ENCODE measurements at places on chromosomes 4 and X.
A peak's percentile ranks its signal among the peaks of the same experiment; 100 is the strongest.

GRCh38 chrX:7286168-7286837, 138.3 kb upstream of the PUDP start:
- no peak for DNase-seq

- no peak for DNase-seq
These were observed 427.3 kb upstream of the FTHL17 start for GRCh38 chrX:31499109-31499508.

DNA sequence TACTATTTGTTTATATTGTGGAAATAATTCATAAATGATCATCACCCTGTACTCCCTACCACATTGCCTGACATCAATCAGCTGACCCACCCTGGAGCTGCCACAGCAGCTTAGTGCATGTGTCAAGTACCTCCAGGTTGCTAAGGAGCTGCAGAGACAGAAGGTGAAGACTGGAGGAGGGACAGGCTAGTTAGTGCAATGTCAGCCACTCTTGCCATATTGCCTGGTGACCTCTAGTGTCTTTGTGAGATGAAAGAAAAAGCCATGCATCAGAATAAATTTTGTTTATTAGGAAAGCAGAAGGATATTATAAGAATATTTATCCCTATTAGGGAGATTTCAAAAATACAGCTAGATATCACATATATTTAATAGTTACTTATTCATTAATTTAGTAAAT, 243.9 kb upstream of the FAT4 start:
- no peak for DNase-seq

GRCh38 chr4:10682397-10682796, 2.2 kb downstream of the CLNK start:
- DNase-seq: no peak

DNA sequence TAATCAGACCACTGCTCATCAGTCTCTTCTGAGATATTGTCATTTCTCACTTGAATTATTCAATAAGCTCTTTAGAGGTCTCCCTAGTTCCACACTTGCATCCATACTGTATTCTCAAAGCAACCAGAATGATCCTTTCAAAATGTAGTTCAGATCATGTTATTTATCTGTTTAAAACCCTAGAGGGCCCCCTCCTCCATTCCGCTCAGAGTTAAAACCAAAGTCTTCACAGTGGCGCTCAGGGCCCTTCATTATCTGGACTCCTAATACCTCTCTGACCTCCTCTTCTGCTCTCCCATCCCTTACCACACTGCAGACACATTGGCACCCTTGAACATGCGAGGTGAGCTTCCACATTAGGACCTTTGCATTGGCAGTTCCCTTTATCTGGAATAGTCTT, 32.7 kb upstream of the HPGDS start:
- DNase-seq: no peak

DNA sequence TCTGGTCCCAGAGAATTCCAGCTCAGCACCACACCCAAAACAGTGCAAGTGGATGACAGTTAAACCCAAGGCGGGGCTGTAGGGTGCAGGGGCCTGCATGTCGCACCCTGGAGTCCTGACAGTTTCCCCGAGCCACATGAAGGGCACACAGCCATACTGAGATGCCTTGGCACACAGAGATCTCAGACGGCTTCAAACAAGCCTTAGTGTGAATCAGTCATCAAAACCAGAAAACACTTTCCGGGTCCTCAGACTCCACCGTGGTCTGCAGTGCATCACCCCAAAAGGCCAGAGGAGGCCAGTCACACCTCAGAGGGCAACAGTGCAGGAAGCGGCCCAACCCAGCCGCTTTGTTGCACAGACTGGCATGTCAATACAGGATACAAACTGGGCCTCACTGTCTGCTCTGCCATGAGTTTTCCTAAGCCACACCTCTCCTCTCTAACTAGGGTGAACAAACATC, 64.6 kb upstream of the ENPP6 start:
- DNase-seq: no peak

DNA sequence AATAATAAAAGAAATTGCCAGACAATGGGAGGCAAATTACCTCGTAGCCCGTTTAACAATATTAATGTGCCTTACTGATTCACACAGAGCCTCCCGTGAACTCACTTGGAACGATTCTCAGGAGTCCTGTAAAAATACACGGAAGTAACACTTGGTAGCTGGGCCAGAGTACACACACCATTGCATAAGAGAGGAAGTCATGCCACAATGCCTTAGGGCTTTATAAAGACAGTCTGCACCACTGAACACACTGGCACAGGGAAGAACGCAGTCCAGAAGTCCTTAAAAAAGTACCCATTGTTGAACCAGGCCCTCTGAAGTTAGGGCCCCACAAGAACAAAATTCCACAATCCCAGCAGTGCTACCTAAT, 15.1 kb downstream of the SLC2A9 start:
- peak; percentile 57 for DNase-seq

DNA sequence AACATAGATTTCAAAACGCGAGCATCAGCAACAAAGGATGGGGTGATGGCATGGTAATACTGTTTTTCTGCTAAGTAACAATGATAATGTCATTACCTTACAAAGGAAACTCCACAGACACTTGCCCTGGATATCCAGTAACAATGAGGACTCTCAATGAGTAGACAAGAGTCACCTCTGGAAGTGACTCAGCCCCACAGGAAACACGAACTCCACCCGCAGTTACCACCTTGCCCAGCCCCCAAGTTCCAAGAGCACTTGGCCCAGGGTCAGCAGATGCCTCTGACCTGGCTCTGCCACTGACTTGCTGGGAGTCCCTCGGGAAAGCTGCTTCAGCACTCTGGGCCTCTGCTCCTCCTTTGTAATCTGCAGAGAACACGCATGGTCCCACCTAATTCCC, 110.3 kb upstream of the MAP3K15 start:
- DNase-seq: no peak

DNA sequence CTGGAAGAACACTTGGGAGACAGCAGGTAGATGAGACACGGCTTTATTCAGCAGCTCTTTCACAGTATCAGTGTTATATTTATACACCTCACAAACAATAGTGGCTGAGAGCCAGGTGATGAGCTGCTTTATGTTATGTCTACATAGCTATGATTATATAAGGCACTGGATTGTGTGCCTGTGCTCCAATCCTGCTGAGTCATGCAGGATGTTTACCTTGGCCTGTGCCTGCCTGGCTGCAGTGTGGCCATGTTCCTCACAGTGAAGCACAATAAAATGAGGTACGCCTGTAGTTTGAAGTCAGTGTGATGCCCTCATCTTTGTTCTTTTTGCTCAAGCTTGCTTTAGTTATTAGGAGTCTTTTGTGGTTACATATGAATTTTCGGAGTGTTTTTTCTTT, 31.3 kb downstream of the CXCL13 start:
- DNase-seq: no peak

DNA sequence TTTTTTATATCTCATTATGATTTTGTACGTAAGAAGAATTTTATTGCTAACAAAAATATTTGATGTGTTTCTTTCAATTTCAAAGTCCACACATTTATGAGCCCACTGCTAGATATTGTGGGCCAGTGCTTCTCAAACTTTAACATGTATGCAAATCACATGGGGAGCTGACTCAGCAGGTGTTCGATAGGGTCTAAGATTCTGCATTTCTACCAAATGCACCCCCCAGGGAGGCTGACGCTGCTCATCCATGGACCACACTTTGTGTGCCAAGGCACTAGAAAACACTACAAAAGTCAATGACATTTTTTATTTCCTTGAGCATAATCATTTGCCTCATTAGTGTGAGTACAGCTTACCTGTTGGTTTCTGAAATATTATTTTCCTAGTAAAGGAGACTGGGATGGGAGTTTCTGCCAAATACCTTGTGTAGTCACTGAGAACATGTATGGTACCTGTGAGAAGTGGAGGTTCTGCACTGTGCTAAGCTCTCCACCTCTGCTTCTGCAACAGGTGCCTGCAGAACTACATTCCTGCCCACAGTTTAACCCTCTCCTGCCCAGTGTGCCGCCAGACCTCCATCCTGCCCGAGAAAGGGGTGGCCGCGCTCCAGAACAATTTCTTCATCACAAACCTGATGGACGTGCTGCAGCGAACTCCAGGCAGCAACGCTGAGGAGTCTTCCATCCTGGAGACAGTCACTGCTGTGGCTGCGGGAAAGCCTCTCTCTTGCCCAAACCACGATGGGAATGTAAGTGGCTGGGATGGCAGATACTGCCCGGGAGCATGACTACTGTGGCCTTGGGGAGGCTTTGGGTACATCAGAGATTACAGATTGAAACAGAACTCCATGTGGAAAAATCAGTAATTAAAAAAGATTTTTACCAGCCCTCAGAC, 68.9 kb upstream of the MND1 start:
- peak; percentile 14 for DNase-seq

DNA sequence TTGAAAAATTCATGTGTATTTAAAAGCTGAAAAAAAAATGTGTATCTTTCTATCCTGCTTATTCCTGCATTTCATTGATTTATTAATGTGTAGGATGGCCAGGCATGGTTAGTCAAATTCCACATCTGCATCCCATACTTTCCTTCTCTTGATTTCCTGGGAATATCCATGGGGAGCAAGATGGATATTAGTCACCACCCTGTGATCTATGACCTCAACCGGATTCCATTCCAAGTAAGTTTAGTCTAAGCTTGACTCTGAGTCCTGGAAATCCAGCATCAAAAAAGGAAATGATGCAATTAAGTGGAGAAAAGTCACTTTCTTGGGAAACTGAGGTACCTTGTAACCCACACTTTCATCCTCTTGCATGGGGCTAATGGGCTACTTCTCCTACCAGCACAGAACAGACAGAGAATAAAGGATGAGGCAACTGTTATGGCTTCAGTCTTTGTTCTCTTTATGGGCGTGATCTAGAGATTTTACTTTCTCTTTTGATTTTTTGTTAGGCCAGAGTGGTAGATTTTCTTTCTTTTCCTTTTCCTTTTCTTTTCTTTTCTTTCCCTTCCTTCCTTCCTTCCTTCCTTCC, 17.1 kb upstream of the BEX4 start:
- no peak for DNase-seq

- no peak for DNase-seq
These were observed 81.6 kb upstream of the MED14 start for GRCh38 chrX:40816906-40817305.

- no peak for DNase-seq
These were observed 103.0 kb downstream of the SYNPO2 start for GRCh38 chr4:118991686-118992085.

GRCh38 chr4:77788990-77789389, 30.2 kb downstream of the CNOT6L start:
- DNase-seq: no peak

DNA sequence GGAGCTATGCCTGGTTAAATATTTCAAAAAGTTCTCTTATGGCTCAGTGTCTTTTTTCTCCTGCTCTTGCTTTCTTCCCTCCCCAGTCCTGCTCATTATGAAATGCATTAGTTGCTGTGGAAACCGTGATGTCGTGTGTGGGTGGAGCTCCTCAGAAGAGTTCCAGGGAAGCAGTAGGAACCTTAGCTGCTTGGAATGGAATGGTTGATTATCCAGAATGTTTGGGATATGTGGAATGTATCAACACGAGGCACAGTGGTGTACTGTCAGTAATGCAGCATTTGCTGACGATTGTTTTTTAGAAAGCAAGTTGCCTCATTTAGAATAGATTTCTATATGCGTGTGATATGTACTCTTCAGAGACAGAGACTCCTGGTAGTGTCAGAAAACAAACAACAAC, 333.2 kb downstream of the ARHGAP10 start:
- no peak for DNase-seq

GRCh38 chr4:16505726-16506125, 279.5 kb upstream of the TAPT1 start:
- DNase-seq: no peak

GRCh38 chrX:1392376-1393068, 609 bp upstream of the SLC25A6 start:
- no peak for DNase-seq

GRCh38 chr4:80240976-80241375, 25.5 kb upstream of the FGF5 start:
- DNase-seq: no peak

DNA sequence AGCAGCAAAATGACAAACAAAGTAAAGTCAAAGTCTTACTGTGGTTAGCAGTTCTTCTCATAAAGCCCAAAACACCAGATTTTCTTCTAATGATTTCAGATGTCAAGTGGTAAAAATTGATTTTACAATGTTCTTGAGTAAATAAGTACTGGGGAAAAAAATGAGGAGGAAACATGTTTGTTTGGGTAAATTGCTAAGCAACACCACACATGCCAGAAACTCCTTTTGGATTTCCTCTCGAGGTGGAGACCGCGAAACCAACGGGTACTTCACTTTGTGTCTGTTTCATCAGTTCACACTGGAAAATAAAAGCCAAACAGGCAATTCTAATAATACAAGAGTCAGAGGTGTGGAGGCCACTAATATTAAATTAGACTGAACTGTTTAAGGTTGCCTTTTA, 4.6 kb upstream of the PKD2 start:
- peak; percentile 5 for DNase-seq

GRCh38 chrX:86935988-86936387, 581.6 kb upstream of the KLHL4 start:
- no peak for DNase-seq

DNA sequence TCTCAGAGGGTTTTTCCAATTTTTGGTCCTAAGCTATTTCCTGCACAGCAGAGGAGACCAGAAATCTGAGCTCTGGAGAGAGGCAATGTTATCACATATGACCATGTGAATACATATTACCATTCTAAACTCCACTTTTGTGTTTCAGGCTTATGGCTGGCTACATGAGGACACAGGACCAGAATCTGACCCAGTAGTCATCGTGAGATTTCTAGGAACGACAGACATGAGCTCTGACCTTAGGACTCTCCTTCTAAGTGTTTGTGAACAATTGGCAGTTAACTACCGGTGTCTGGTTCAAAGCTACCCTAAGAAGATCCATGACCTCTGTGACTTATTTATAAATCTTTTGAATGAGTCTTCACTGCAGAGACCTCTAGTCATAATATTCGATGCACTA, 198.6 kb downstream of the NWD2 start:
- DNase-seq: no peak

GRCh38 chr4:89157488-89158024, 46.2 kb downstream of the TIGD2 start:
- DNase-seq: no peak

DNA sequence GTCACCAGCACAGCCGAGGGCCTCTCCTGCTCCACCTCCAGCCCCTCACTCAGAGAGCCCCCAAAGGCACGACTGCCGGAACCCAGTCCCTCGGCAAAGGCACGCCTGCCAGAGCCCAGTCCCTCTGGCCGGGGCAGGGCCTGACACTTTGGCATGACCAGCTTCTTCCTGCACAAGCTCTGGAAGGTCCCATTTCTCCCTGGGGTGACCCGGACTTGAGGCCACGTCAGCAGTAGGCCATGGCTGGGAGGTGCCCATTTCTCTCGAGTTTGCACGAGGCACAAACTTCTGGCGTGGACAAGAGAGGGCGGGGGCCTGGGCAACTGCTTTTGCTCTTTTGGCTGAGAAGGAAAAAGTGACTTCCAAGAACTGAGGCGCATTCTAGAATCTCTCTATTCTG, 62.2 kb upstream of the GPR78 start:
- DNase-seq: no peak

GRCh38 chr4:41331224-41331623, 74.5 kb downstream of the UCHL1 start:
- DNase-seq: no peak

- no peak for DNase-seq
These were observed 20.3 kb downstream of the APOO start for GRCh38 chrX:23887451-23887850.

Data from DMS79 (cell line).